ENCODE measurements at places on chromosomes 11 and 22. TPM values are rescaled to one million over a fixed set of nuclear protein-coding genes. Genes with fewer than 3 reads are reported as not detected.

OR1S1 gene
- not detected for total RNA-seq

SCGB2A2 gene
- not detected for total RNA-seq

PHOX2A gene
- total RNA-seq: not detected

CSF2RB gene
- total RNA-seq: not detected

SMTNL1 gene
- not detected for total RNA-seq

MUC5AC gene
- total RNA-seq: not detected

MRGPRF gene
- total RNA-seq: not detected

H19 gene
- total RNA-seq: 0.21 TPM

MRGPRE gene
- not detected for total RNA-seq

TSSK2 gene
- total RNA-seq: not detected

DNAJB7 gene
- not detected for total RNA-seq

TRPC6 gene
- total RNA-seq: 0.11 TPM

CARNS1 gene
- total RNA-seq: 0.13 TPM

ADM2 gene
- total RNA-seq: 0.79 TPM

OR2AT4 gene
- 0.07 TPM for total RNA-seq

OR5P2 gene
- not detected for total RNA-seq

IGLL1 gene
- total RNA-seq: not detected

APOL6 gene
- 4.6 TPM for total RNA-seq

TYMP gene
- 2.0 TPM for total RNA-seq

STIP1 gene
- total RNA-seq: 368 TPM

SLCO2B1 gene
- total RNA-seq: not detected

KRTAP5-7 gene
- not detected for total RNA-seq

MRGPRX3 gene
- total RNA-seq: 0.93 TPM

MRPL16 gene
- total RNA-seq: 91.6 TPM

ZP1 gene
- total RNA-seq: 1.9 TPM

APIP gene
- total RNA-seq: 36.3 TPM

PLEKHA7 gene
- 1.3 TPM for total RNA-seq

NCAM1 gene
- total RNA-seq: 24.2 TPM

KCNK4 gene
- not detected for total RNA-seq

PIM3 gene
- 58.1 TPM for total RNA-seq

CASP12 gene
- not detected for total RNA-seq

ACTN3 gene
- total RNA-seq: not detected

CNIH2 gene
- total RNA-seq: 1.5 TPM

Measured in HT1080 (cell line).